ENCODE measurements at places on chromosomes 2 and 18.

GRCh38 chr2:126154256-126154785 is 501.6 kb upstream of the GYPC start:
- no peak for DNase-seq

DNA sequence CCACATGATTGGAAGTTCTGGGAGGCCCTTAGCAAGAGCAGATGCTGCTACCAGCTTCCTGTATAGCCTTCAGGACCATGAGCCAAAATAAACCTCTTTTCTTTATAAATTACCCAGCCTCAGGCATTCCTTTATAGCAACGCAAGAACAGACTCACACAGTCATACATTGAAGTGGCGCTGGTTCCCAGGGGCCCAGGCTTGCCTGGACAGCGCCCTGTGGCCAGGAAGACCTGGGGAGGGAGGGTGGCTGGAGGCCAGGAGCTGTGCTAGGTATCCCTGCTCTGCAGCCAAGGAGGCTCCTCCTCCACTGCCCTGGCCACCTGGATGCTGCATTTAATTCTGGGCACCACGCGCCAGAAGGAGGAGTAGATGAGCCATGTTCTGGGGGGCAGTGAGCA is 98.1 kb downstream of the AGAP1 start:
- no peak for DNase-seq

GRCh38 chr2:216335252-216335651 is 37.0 kb downstream of the MARCHF4 start:
- no peak for DNase-seq

- DNase-seq, result peak; percentile 48
Measured at GRCh38 chr18:8839281-8839680, 133.9 kb downstream of the MTCL1 start.

- DNase-seq, result no peak
Measured at GRCh38 chr2:27291865-27292264, 9.6 kb downstream of the TRIM54 start.

DNA sequence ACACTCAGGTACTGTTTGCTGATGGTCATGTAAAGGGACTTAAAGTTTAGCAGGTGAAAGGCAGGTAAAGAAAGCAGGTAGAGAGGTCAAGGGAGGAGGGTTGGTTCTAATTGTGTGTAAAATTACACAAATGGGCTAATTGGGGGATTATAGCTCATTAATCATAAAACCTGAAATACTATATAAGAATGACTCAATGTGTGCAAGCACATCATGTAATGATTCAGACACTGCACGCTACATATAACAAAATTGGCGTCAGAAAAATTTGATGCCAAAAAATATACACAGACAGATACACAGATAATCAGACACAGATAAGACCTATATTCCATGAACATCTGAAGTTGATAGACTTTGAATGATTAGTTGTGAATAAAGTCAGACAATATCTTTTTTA is 120.7 kb upstream of the LMAN1 start:
- no peak for DNase-seq

DNA sequence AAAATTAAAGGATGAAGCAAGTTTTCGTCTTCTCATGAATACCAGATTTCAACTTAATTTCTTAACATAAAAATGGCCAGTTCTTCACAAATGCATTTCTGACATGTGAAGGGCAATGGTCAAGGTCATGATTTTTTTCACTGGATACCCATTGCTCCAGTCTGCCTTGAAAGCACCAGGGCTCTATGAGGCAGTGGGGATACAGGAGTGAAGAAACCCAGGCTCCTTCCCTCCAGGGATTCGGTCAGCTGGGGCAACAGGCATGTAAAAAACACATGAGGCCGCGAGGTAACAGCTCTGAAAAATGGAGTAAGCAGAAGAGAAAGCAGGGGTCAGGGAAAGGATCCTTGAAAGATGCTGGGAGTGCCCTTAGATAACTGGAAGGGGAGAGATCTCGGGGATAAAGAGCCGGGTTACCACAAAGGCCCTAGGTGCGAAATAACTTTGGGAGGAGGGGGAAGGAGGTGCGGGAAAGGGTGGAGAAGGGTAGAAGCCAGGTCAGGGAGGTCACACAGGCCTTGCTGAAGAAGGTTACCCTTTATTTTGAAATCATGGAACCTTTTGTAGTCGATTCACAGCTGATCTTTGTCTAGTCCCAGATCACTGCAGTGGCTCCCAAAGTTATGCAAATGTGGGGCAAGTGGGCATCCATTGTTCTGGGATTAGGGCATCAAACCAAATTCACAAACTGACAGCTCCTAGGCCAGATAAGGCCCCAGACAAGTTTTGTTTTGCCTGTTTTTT is 5.2 kb upstream of the SPRED2 start:
- DNase-seq, result no peak

DNA sequence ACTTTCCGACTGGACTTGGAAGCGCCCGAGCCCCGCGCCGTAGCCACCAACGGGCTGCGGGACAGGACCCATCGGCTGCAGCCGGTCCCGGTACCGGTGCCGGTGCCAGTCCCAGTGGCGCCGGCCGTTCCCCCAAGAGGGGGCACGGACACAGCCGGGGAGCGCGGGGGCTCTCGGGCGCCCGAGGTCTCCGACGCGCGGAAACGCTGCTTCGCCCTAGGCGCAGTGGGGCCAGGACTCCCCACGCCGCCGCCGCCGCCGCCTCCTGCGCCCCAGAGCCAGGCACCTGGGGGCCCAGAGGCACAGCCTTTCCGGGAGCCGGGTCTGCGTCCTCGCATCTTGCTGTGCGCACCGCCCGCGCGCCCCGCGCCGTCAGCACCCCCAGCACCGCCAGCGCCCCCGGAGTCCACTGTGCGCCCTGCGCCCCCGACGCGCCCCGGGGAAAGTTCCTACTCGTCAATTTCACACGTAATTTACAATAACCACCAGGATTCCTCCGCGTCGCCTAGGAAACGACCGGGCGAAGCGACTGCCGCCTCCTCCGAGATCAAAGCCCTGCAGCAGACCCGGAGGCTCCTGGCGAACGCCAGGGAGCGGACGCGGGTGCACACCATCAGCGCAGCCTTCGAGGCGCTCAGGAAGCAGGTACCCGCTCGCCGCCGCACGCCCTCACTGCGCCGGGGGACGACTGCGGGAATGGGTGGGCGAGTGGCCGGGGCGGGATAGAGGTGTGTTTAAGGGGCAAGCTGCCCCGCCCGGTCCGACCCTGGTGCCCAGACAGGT is 713 bp downstream of the ATOH8 start:
- DNase-seq, result no peak

DNA sequence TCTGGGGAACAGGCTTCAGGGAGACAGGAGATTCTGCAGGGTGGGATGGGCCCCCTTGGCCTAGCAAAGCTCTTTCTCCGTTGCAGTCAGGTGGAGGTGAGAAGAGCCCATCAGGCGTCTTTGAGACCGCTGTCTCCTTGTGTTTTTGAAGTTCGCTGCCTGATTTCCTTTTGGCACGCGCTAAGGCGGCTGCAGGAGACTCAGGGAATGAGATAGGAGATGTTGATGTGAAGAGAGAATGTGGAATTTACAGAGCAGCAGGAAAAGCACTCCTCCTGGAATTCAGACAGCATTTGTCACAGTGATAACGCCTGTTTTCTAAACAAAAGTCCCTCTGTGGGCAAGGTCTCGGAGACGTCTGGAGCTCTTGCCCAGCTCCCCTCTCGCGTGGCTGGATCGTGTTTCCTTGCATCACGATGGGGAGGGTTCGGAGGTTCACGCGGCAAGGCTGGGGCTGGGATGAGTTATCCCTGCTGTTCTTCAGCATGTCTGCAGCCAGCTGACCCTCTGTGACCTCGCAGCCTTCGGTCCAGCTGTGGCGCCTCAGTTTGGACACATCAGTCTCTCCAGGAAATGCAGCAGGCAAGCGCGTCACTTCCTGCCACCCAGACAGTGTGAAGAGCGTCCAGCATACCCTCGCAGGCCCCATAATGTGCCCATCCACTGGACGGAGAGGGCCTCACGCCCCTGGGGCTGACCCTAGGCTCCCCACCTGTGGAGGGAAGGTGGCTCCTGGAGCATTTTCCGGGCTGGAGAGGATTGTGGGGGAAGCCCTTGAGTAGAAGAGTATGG is 30.2 kb downstream of the GLI2 start:
- no peak for DNase-seq

DNA sequence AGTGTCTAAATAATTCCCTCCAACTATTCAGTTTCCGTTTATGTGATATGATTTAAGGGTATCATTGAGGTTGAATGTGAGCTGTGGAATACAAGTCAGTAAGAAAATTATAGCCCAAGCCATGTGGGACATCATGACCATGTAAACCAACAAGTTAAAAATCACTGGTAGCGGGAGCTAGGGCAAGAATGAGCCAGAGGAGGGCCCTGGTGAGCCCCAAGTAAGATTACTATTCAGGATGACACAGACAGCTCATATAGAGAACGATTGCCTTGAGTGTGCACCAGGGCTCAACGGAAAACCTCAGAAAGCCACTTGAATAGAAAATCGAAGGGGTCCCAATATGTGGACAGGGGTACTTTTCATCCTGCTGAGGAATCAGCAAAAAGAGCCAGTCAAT is 87.8 kb upstream of the RBMS1 start:
- no peak for DNase-seq

DNA sequence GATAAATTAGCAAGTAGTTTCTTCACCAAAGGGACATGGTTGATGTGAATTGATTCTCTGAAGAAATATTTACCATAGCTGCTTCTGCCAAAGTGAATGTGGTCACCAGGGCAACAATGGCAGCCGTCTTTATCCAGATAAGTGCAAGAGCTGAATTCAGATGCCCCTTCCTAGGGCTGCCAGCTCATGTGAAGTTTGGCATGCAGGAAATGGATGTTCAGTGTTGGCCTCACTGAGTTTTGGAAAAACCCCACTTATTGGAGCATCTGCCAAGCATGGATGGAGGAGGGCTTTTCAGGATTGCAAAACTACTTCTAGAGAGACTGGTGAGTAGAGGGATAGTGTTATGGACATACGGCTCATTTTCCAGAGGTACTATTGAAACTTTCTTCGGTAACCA is 80.8 kb downstream of the FMNL2 start:
- DNase-seq, result no peak

DNA sequence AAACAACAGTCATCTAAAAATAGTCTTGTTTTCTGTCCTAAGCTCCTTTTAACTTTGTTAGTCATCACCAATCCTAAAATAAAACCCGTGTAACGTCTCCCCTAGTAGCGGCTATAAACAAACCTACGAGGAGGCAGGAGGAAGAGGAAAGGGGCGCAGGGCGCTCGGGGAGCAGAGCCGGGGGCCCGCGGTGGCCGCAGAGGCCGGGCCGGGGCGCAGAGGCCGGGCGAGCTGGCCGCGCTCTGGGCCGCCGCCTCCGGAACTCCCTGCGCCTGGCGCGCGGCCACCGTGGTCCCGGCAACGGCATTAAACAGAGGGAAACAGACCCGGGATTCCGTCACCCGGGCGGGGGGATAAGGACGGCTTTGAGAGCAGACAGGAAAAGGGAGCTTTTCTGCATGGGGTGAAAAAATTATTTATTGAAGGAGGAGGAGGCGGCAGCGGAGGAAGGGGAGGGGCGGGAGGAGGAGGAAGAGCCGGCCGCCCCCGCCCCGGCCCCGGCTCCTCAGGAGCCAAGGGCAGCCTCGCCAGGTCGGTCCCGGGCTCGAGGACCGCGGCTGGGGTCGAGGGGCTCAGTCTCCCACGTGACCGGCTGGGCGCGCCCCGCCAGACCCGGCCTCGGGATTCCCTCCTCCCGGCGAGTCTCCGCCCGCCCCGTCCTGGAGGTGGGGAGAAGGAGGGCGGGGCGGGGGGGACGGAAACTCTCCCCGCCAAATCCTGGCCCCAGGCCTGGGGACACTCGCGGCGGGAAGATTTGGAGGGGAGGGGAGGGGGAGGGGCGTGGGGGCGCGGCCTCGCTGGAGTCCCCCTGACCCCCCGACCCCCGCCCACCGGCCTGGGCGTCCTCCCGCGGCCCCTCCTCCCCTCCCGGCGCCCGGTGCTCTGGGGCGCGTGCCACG is 1.8 kb upstream of the NFATC1 start:
- peak; percentile 44 for DNase-seq

DNA sequence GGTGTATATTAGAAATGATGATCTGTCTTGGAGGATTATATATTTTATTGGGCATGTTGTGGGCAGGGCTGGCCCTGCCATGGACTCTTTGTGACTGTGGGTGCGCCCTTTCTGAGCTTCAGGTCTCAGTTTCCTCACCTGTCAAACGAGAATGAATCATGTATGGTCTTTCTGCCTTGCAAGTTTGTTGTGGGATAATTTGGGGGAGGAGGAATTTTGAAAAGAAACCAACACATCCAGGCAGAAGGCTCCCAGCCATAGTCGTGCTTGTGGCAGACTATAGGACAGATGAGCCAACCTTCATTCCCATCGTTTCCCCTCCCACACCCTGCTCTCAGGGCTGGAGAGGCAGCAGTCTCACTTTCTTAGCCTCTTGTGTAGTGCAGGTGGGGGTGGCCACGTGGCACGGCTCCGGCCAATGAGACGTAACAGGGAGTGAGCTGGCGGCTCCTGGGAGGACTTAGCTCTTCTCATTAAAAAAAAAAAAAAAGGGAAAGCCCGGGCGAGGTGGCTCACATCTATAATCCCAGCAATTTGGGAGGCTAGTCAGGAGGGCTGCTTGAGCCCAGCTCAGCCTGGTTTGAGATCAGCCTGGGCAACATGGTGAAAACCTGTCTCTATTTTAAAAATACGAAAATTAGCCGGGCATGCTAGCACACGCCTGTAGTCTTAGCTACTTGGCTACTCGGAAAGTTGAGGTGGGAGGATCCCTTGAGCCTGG is 63.1 kb downstream of the RHOB start:
- peak; percentile 26 for DNase-seq

DNA sequence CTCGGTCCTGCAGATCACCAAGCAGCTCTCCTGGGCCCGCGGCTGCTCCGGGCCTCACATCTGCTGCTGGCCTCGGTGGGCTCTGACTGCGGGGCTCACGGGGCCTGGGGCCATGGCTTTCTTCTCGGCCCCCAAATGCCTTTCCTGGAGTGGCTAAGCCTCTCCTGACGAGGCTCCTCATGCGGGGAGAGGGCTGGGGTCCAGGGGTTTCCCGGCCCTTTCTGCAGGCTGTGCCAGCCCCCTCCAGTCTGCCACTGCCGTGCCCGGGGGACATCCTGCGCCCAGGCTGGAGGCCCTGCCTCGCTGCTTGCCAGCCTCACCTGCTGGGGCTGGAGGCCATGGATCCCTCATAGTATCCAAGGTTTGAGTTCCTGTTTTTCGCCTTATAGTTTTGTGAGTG is 23.8 kb downstream of the PRELID3A start:
- no peak for DNase-seq

DNA sequence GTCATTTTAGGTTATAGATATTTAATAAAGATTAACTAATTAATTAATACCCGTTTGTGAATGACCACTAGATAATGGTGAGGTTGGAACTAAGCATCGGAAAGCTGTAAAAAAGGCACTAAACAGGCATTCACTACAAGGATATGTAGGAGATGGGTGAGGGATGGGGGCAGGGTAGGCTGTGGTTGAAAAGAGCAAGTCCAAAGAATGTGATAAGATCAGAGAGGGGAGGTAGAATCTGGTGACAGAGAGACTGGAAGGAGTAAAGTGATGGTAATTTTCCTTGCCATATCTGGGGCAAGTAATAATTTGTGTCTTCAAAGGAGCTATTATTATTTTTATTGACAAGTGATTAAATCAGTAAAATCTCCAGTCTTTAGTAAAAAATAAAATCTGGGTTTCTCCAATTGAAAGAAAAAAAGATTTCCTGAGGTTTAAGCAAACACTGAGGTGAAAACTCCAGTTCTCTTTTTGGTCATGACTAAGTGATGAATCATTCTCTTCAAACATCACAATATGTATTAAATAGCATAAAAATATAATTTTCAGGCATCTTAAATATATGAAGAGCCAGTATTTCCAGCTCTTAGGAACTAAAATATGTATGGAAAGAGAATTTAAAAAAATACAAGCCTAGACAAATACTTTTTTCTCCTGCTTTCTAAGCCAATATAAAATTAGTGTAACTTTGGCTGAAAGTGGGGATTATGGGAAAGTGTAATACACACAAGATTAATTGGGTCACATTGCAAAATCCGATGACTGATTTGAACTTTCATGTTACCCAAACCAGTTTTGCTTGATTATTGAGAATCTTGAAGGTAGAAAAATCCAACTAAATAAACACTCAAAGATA is 259.1 kb upstream of the RBMS1 start:
- DNase-seq, result no peak
